ENCODE measurements at places on chromosomes 5 and 9. TPM values are rescaled to one million over a fixed set of nuclear protein-coding genes. Genes with fewer than 3 reads are reported as not detected.

Gene PTGDS
- not detected for polyA plus RNA-seq

Gene TRIM14
- 57.8 TPM for polyA plus RNA-seq

Gene IFNB1
- not detected for polyA plus RNA-seq

Gene SGCD
- polyA plus RNA-seq: not detected

Gene CCL21
- polyA plus RNA-seq: not detected

Gene TXNDC8
- polyA plus RNA-seq: not detected

Gene CARD9
- polyA plus RNA-seq: 0.10 TPM

Gene SVEP1
- not detected for polyA plus RNA-seq

Gene NEUROG1
- not detected for polyA plus RNA-seq

Gene CYLC2
- polyA plus RNA-seq: not detected
